Prostate gland (tissue), 2 donors: ENCODE measurements at places on chromosomes 2 and 18.
A peak's percentile ranks its signal among the peaks of the same experiment; 100 is the strongest.

GRCh38 chr2:48017136-48017535, 110.8 kb upstream of the FBXO11 start:
- no peak for DNase-seq

GRCh38 chr2:134461511-134461910, 207.6 kb downstream of the MGAT5 start:
- DNase-seq = no peak

GRCh38 chr2:152056418-152056817, 42.4 kb downstream of the CACNB4 start:
- DNase-seq = no peak

- DNase-seq = no peak
Observed at GRCh38 chr2:74881176-74881575, 47.2 kb downstream of the HK2 start.

DNA sequence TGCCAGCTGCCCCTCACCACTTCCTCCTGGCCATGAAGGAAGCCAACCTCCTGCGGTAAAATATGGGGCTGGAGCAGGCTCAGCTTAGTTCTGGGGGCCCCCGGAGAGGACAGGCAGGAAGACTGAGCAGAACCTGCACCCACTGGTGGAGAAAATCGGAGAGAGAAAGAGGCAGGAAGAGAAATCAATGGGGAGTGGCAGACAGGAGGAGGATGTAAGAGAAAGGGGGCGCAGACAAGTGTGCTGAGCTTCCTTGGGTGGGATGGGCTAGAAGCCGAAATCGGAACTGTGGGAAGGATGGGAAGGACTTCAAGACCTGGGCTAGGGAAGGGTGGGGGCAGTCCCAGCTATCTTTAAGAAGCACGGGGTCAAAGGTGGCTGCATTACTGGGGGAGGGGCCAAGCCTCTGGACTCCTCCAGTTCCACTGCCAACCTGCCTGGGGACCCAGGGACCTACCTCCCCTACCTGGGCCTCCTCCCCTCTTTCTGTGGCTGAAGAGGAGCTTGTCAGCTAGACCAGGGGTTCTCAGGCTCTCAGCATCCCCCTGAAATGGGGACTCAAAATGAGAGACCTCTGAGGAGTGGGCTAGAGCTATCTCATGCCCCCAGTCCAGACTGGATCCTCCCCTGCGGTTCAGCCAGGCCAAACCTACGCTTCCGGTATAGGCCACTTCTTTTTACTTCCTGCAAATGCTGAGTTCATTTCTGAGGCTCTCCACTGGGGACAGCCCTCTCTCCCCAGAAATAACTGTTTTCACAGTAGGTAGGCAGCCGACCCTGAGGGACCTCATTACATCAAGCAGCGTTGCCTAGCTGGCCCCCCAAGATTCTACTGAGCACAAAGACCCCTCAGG, 33.6 kb upstream of the B3GNT7 start:
- no peak for DNase-seq

- DNase-seq = no peak
Observed at GRCh38 chr18:22783245-22783644, 149.9 kb upstream of the RBBP8 start.

DNA sequence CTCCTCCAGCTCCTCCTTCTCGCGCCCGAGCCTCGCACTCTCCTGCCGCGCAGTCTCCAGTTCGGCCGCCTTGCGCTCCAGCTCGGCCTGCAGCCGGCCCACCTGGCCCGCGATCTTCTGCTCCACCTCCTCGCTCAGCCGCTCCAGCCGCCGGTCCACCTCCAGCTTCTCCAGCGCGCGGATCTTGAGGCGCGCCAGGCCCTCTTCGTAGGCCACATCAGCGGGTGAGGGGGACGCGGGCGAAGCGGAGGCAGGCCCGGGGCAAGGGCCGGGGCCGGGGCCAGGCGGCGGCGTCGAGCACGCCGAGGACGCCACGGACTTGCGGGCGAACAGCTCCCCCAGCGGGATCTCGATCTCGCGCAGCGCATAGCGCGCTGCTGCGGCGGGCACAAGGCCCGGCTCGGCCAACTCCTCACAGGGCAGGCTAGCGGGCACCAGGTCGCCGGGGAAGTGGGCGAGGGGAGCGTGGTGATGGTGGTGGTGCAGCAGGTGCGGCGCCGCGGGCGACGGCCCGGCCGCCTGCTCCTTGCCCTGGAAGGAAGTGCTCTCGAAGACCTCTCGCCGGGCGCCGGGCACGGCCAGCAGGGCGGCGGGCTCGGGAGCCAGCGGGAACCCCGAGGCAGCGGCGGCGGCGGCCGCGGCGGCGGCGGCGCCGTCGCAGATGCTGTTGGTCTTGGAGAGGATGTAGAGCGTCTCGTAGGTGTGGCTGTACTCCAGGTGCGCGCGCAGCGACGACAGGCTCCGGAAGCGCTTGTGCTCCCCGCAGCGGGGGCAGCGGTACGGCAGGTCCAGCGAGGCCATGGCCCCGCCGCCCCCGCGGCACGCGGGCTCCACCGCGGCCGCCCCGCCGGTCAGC, 15.2 kb downstream of the FBXO41 start:
- DNase-seq = peak; percentile 44

DNA sequence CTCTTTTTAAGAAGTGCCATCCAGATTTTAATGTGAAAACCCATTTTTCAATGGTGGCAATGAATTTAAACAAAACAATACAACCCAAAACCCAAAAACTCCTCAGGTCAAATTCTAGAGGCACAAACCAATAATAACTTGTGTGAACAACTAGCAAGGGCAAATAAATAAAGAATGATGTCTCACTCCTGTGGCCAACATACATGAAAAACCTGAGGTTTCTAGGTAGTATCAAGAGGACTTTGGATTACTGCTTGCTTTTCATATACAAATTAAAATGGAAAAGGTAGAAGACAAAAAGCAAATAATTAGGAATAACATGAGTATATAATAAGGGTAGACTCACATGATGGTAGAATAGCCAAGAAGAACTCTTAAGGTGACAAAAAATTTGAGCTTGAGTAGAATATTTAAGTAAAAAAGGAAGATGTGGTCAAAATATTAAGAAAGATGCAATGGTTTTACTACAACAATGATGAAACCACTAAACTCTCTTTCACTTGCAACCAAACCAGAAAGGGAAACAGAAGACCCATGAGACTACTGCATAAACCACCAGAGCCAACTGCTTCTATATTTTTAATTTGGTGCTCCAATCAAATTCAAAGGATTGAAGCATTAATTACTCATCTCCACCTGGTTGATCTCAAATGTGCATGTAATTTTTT, 53.5 kb downstream of the DARS1 start:
- no peak for DNase-seq

DNA sequence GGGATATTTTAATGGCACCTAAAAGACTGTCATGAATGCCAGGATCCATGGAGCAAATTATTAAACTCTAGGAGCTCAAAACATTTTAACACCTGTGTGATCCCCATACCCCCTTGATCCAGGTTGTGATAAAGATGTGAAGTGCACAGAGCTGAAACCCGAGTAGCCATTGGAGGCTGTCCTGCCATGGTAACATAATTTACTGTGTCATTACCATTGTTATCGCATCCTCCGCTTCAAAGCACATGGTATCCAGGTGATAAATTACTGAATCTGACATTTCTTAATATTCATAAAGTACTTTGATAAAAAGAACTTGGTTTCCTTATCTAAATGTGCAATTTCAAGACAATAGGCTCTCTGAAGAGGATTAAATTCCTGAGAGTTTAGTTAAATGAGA, 109.3 kb downstream of the CHST9 start:
- no peak for DNase-seq

- no peak for DNase-seq
Observed at GRCh38 chr2:179613701-179614100, 247.7 kb downstream of the ZNF385B start.

GRCh38 chr2:159716857-159717256, 4.6 kb downstream of the MARCHF7 start:
- DNase-seq = no peak

- no peak for DNase-seq
Observed at GRCh38 chr2:238464389-238464788, 37.7 kb downstream of the ASB1 start.
